ENCODE measurements at places on chromosomes 12 and 14. TPM values are rescaled to one million over a fixed set of nuclear protein-coding genes. Genes with fewer than 3 reads are reported as not detected.

DNA sequence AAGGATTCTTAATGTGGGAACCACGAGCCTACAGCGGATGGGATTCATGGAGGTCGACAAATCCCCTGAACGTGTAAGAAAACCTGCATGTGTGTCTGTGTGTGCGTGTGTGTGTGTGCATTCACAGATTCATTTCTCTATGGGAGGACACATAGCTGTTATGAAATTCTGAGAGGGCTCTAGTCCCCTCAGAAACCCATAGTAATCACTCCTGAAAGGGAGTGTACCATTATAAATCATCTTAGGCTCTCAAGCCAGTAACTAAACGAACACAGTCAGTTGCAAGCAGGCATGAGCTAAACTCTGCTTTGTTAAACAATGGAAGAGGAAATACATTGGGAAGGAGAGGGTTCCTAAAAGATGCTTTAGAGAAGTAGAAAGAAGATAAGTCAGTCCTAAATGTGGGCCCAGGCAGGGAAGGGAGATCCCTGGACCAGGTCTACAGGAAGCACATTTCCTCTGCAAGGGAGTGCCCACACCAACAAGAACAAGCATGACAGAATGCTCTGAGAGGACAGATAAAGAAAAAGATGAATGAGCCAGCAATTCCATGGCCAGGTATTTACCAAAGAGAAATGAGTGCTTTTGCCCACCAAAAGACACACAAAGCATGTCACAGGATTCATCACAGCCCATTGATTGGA is 91.3 kb downstream of the ITPR2 start:
- peak overlapping the region; percentile 83 for H3K27ac ChIP-seq
- peaks cover 16% of the 10 kb centered on the region for H3K4me1 ChIP-seq
- peak overlapping the region; percentile 15 for H3K4me3 ChIP-seq
- DNase-seq = no peak

GRCh38 chr12:31008961-31009840 is 64.5 kb upstream of the DDX11 start:
- H3K27ac ChIP-seq = peak overlapping the region; percentile 18
- no peak for DNase-seq
- H3K27me3 ChIP-seq = peaks cover 9% of the 10 kb centered on the region
- H3K4me1 ChIP-seq = peaks cover 4% of the 10 kb centered on the region
- no peaks in the 10 kb centered on the region for H3K36me3 ChIP-seq

GRCh38 chr12:93061473-93062419 is 132.7 kb upstream of the EEA1 start:
- no peak overlapping the region for H3K27ac ChIP-seq
- no peak overlapping the region for H3K4me3 ChIP-seq
- no peak for DNase-seq
- peaks cover 7% of the 10 kb centered on the region for H3K27me3 ChIP-seq
- peaks cover 9% of the 10 kb centered on the region for H3K4me1 ChIP-seq

GRCh38 chr14:105160776-105161175 is 7.8 kb downstream of the JAG2 start:
- H3K4me1 ChIP-seq = no peaks in the 10 kb centered on the region
- no peak overlapping the region for H3K27ac ChIP-seq
- H3K36me3 ChIP-seq = no peaks in the 10 kb centered on the region

DNA sequence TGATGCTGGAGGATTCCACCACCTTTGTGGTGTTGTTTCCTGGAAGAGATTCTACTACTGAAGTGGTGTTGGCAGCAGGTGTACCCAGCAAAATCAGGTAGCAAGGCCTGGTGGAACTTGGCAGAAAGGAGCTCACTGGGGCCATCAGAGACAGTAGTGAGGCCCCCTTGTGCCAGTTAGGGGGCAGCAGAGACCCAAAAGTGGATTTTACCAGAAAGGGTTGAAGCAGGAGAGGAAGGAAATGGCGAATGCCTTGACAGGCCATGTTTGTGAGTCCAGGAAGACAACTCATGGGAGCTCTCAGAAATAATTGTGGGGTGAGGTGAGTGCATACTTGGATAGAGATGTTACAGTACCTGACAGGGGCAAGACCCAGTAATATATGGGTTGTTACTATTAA is 137.7 kb upstream of the FGD4 start:
- H3K36me3 ChIP-seq = peaks cover 35% of the 10 kb centered on the region
- H3K27me3 ChIP-seq = no peaks in the 10 kb centered on the region
- H3K27ac ChIP-seq = no peak overlapping the region

GRCh38 chr14:96514694-96515093 is 12.5 kb downstream of the PAPOLA start:
- no peak overlapping the region for H3K4me3 ChIP-seq
- H3K36me3 ChIP-seq = peaks cover 1% of the 10 kb centered on the region
- no peak for DNase-seq
- H3K27me3 ChIP-seq = no peaks in the 10 kb centered on the region
- peak overlapping the region; percentile 77 for H3K27ac ChIP-seq

DNA sequence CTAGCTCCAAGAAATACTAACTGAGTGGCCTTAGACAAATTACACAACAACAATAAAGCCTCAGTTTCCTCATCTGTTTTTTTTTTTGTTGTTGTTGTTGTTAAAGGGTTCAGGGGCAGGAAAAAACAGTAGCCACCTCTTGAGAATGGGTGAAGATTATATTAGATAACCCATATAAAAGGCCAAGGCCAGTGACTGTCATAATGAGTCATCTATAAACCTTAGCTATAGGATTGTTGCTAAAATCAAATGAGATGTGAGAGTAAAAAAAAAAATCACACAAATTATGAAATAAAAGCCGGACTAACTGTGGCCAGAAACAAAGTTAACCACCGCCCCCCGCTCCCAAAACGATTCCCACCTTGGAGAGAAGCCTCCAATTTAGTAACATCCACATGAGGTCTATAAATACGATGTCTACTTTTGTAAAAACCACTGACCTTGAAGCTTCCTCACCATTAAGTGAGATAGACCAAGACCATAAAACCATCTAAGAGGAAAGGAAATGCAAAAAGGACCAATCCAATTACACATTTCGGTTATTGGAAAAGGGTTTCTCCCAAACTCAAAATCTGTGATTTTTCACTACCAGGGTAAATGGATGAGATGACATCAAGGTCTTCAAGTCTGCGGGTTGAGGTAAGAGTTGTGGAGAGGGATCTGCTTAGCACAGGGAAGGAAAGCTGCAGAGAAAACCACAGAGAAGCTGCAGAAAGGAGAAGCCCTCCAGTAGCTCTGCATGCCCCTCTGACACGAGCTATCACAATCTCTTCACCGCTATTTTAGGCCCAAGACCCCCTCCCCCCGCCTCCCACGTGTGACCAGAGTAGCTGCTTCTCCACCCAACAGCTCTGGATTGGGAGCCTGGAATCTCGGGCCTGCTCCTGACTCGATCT is 1.0 kb downstream of the NAA25 start:
- no peaks in the 10 kb centered on the region for H3K27me3 ChIP-seq
- peaks cover 7% of the 10 kb centered on the region for H3K36me3 ChIP-seq
- H3K27ac ChIP-seq = peak overlapping the region; percentile 90
- no peak for DNase-seq
- H3K4me1 ChIP-seq = peaks cover 37% of the 10 kb centered on the region
- peak overlapping the region; percentile 95 for H3K4me3 ChIP-seq

DNA sequence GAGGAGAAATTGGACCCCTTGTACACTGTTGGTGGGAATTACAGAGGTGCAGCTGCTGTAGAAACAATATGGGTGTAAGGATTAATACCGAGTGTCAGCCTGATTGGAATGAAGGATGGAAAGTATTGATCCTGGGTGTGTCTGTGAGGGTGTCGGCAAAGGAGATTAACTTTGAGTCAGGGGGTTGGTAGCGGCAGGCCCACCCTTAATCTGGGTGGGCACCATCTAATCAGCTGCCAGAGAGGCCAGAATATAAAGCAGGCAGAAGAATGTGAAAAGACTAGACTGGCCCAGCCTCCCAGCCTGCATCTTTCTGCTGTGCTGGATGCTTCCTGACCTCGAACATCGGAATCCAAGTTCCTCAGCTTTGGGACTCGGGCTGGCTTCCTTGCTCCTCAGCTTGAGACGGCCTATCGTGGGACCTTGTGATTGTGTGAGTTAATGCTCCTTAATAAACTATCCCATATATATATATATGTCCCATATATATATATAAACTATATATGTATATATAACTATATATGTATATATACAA is 38.4 kb upstream of the PPP2R5C start:
- no peak overlapping the region for H3K4me3 ChIP-seq
- peaks cover 10% of the 10 kb centered on the region for H3K4me1 ChIP-seq
- no peak for DNase-seq
- peaks cover 12% of the 10 kb centered on the region for H3K27me3 ChIP-seq
- no peaks in the 10 kb centered on the region for H3K36me3 ChIP-seq

GRCh38 chr12:51926718-51927117 is 19.4 kb downstream of the ACVRL1 start:
- peaks cover 19% of the 10 kb centered on the region for H3K4me1 ChIP-seq
- H3K36me3 ChIP-seq = no peaks in the 10 kb centered on the region
- H3K27ac ChIP-seq = no peak overlapping the region
- no peak for DNase-seq
- peaks cover 3% of the 10 kb centered on the region for H3K27me3 ChIP-seq

DNA sequence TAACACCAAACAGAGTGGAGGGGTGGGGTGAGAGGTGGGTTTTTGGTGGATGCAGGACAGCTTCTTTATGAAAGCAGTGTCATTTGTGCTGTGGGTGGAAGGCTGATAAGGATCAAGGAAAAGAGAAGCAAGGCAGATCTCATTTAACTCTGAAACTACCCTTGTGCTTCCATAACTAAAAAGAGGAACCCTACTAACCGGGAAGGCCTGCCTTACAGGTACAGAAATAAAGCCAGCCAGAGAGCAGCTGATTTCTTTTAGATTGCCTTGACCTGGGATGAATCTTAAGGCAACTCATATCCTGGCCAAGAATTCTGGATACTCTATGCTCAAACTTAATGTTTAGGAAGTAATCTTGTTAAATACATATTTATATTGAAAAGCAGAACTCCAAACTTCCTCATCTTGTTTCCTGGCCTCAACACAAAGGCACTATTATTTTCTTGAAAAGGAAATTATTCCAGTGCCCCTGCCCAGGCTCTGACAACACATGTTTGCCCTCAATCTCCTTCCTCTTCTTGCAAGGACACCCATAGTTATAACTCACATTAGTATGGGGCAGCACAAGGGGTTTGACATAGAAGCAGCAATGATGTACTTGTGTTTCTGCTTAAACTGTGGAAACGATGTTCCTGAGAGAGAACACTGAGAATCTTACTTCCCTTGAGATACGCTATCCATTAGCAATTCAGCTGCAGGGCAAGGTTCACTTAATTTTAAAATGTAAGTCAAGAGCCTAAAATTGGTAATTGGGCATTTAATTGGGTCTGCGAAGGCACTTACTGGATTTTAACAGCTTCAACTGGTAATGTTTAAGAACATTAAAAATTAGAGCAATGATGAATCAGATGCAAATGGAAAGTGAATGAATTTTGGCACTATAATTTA is 173.7 kb downstream of the STXBP6 start:
- peaks cover 22% of the 10 kb centered on the region for H3K4me1 ChIP-seq
- no peak overlapping the region for H3K4me3 ChIP-seq
- no peaks in the 10 kb centered on the region for H3K36me3 ChIP-seq

- peaks cover 3% of the 10 kb centered on the region for H3K27me3 ChIP-seq
- no peak overlapping the region for H3K4me3 ChIP-seq
- H3K4me1 ChIP-seq = peaks cover 30% of the 10 kb centered on the region
- peaks cover 4% of the 10 kb centered on the region for H3K36me3 ChIP-seq
These were observed 31.0 kb downstream of the SIX1 start for GRCh38 chr14:60618241-60618640.

- no peaks in the 10 kb centered on the region for H3K36me3 ChIP-seq
- H3K27me3 ChIP-seq = no peaks in the 10 kb centered on the region
- H3K4me3 ChIP-seq = no peak overlapping the region
- DNase-seq = no peak
These were observed 9.4 kb upstream of the PTGR2 start for GRCh38 chr14:73842201-73842600.

- DNase-seq = no peak
- H3K27me3 ChIP-seq = no peaks in the 10 kb centered on the region
- H3K4me1 ChIP-seq = no peaks in the 10 kb centered on the region
- no peak overlapping the region for H3K27ac ChIP-seq
These were observed 16.2 kb downstream of the CSRNP2 start for GRCh38 chr12:51067229-51067628.

DNA sequence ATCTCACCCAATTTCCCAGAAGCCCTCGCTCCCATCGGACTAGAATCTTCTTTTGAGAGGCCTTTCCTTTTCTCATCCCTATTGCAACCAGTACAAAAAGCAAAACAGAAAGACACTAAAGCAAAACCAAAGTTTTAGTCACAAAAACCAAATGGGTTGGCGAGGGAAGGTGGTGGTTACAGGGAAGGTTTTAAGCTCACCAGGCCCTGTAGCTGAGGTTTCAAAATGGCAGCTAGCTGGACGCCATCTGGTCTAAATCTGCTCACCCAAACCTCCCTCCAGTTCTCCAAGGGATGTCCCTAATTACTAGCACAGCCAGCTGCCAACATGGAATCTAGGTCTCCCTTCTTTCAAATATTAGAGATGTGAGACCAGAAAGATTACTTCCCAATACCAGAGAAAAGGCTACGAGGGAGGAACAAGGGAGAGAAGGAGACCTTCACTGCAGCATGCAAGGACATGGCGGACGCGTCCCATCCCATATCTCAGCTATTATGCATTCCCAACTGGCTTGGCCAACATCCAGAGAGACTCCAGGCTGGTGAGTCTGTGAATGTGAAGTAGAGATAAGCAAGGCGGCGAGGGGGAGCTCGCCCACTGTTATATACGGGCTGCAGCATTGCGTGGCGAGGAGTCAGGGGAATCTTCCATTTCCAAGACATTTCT is 70.8 kb downstream of the DPF3 start:
- no peaks in the 10 kb centered on the region for H3K36me3 ChIP-seq
- H3K4me3 ChIP-seq = no peak overlapping the region
- H3K27me3 ChIP-seq = no peaks in the 10 kb centered on the region
- H3K27ac ChIP-seq = no peak overlapping the region

GRCh38 chr12:48532601-48533000 is 7.2 kb downstream of the OR8S1 start:
- no peak overlapping the region for H3K4me3 ChIP-seq
- H3K27me3 ChIP-seq = peaks cover 6% of the 10 kb centered on the region
- no peaks in the 10 kb centered on the region for H3K4me1 ChIP-seq

DNA sequence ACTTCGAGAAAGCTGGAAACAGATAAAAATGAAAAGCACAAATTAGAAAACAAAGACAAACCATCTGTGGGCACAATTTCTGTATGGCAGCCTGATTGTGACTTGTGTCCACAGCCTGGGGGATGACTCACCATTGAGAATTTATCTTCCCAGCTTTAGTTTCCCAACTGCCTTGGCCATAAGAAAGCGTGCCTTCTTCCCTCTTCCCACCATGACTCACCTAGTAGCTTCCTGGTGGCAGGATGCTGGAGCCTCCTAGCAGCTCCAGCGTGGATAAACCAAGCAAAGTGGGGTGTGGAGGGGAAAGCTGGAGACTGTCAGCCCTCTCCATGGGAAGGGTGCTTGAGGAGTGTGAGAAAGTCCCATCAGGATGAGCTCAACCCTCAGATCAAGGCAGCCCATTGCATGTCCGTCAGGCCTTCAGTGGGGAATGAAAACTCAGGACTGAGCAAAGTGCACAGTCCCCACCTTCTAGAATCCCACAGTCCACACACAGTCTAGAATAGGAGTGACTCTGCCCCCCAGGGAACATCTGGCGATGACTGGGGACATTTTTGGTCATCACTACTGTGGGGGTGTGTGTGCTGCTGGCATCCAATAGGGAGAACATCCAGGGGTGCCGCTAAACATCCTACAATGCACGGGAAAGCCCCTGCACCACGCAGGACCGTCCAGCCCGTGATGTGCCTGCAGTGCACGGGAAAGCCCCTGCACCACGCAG is 22.4 kb upstream of the SERPINA6 start:
- no peaks in the 10 kb centered on the region for H3K4me1 ChIP-seq
- no peak for DNase-seq
- no peaks in the 10 kb centered on the region for H3K36me3 ChIP-seq
- H3K27me3 ChIP-seq = peaks cover 10% of the 10 kb centered on the region

TGM1 gene
- total RNA-seq = 16.6 TPM

COA8 gene
- 42.5 TPM for total RNA-seq

MGST1 gene
- 71.6 TPM for total RNA-seq

TAS2R8 gene
- not detected for total RNA-seq

RNASE7 gene
- total RNA-seq = not detected

GLT1D1 gene
- total RNA-seq = 2.6 TPM

MSI1 gene
- 71.7 TPM for total RNA-seq
